Ascending aorta (tissue), 2 donors: ENCODE measurements at places on chromosomes 1 and 21. TPM values are rescaled to one million over a fixed set of nuclear protein-coding genes. Genes with fewer than 3 reads are reported as not detected.

Gene NBPF6
- total RNA-seq = not detected

Gene CDA
- total RNA-seq = 10.1 TPM

Gene FLG2
- total RNA-seq = not detected

Gene ARTN
- total RNA-seq = not detected

GRCh38 chr1:24155011-24155782, 12.3 kb upstream of the IL22RA1 start:
- DNase-seq = no peak

- no peak for DNase-seq
Observed at GRCh38 chr1:172417557-172417956, 2.9 kb upstream of the C1orf105 start.

DNA sequence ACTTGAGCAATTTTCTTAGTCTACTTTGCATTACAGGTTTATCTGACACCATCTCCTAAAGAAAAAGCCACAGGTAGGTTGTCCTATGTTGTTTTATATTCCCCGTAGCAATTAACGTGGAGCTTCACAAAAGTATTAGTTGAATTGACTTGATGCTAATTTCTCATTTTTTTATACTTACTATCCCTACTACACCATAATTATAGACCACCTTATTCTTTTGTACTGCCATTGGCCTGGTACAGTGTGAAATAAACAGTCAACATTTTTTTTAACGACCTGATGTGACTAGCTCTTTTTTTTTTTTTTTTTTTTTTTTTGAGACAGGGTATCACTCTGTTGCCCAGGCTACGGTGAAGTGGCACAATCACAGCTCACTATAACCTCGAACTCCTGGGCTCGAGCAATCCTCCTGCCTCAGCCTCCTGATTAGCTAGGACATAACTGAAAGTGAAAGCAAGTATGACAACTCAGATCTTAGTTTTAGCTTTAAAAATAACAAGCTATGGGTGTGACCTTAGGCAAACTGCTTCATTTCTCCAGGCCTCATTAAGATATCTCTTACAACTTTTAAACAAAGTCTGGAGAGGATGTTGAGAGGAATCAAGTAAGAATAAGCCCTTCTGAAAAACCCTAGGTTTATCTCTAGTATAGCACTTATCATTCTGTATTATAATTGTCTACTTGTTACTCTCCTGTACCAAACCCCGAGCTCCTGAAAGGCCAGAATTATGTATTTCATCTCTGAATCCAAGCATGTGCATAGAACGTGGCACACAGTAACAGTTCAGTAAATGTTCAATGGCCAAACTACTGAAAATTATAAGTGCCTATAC, 49.5 kb downstream of the LUZP1 start:
- no peak for DNase-seq

DNA sequence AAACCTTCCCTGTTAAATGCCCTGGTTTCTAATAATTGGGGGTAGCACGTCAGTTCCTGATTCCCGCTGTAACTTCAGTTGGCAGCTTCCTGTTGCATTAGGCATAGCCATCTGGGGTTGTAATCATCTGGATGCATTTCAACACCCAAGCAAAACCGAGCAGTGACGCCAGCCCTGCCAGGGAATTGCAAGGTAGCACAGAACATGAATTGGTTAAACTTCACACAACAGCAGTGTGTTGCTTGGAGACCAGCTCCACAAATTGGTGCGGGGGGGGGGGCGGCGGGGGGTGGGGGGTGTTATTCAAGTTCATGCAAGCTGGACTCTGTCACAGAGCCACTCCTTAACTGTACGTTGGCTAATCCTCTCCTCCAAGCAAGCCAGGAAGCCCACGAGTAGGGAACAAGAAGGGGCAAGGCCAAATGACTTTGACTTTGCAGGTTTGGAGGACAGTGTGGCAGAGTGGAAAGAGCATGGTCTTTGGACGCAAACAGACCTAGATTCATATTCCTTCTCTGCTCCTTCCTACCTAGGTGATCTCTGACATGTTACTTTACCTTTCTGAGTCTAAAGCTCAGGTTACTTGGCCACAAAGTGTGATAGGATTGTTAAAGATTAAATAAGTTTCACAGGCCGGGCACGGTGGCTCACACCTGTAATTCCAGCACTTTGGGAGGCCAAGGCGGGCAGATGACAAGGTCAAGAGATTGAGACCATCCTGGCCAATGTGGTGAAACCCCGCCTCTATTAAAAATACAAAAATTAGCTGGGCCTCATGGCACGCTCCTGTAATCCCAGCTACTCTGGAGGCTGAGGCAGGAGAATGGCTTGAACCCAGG, 4.7 kb downstream of the LAX1 start:
- peak; percentile 51 for DNase-seq

- DNase-seq = no peak
Observed at GRCh38 chr21:36511484-36512220, 31.7 kb upstream of the CLDN14 start.
